ENCODE measurements at places on chromosomes 2 and 18.

GRCh38 chr2:37005118-37005868 lies 39.0 kb upstream of the STRN start:
- no peak overlapping the region for H3K27ac ChIP-seq
- no peak for DNase-seq
- H3K27me3 ChIP-seq: no peaks in the 10 kb centered on the region
- no peak overlapping the region for H3K4me3 ChIP-seq

DNA sequence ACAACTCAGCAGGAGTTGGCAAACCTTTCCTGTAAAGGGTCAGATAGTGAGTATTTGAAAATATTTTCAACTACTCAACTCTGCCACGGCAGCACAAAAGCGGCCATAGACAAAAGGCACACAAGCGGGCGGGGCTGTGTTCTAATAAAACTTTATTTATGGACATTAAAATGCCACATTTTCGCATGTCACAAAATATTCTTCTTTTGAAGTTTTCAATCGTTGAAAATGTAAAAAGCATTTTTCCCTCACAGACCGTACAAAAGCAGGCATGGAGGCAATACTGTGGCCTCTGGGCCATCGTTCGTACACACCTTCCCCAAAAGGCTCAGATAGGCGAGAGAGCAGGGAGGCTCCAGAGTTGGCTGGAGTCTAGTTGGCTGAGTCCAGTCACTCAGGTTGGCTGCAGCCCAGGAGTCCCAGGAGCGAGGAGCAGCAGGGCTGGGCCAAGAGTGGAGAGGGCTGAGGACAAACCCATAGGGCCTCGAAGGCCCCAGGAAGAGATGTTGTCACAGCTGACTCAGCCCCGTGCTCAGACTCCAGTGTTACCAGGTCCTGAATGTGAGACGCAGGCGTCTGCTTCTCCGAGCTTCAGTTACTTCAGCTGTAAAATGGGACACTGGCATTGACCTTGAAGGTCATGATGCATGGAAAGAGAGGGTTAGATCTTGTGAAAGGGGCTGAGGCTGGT lies 42.5 kb downstream of the SDC1 start:
- DNase-seq: no peak
- no peaks in the 10 kb centered on the region for H3K4me1 ChIP-seq
- no peaks in the 10 kb centered on the region for H3K36me3 ChIP-seq
- H3K4me3 ChIP-seq: no peak overlapping the region
- no peak overlapping the region for H3K27ac ChIP-seq

GRCh38 chr2:109237792-109238191 lies 108.8 kb downstream of the SH3RF3 start:
- H3K27ac ChIP-seq: no peak overlapping the region
- H3K36me3 ChIP-seq: no peaks in the 10 kb centered on the region
- H3K4me1 ChIP-seq: peaks cover 11% of the 10 kb centered on the region
- H3K4me3 ChIP-seq: no peak overlapping the region

DNA sequence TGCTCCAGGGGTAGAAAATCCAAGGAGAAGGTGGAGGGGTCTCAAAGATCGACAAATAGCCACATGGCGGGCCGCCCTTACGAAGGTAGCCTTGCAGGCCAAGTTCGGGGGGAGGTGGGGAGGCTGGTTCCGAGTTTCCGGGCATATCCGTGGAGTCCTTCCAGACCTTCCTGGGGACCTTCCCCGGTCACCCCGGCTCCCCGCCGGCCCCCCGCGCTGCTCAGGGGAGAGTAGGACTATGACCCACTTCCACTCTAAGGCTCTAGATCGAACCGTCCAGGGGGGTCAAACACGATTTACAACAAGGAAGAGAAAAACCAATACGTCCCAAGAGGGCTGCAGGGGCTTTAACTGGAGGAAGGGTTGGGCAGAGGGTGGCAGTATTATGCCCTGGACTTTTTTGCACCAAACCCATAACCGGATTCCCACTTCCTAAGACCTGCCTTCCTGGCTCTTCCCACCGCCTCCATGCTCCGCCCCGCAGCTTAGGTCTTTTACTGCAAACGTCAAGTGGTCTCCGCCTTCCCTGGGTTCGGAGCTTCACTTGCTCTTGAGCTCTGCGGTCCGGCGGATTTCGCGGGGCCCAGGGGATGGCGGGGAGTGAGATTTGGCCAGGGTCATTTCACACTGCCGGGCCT lies 779 bp upstream of the LYPD6 start:
- H3K27ac ChIP-seq: no peak overlapping the region
- no peak overlapping the region for H3K4me3 ChIP-seq
- no peaks in the 10 kb centered on the region for H3K4me1 ChIP-seq
- H3K27me3 ChIP-seq: peaks cover 21% of the 10 kb centered on the region

DNA sequence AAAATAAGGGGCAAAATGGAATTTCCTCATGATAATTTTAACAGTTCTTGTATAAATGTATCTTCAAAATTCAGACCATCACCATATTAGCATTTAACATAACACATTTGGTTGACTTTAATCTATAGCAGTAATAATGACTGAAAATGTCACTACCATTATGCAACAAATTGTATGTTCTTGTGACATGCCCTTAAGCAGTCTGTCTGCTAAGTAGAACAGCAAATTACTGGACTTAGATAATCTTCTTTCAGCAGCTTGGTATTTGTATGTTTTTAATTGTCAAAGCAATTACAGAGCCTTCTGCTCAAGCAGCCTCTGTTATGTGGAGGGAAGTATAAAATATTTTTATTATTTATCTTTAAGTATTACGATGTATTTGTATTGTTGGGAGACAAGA lies 214.3 kb upstream of the NXPH2 start:
- H3K27ac ChIP-seq: no peak overlapping the region
- H3K27me3 ChIP-seq: no peaks in the 10 kb centered on the region
- H3K4me1 ChIP-seq: no peaks in the 10 kb centered on the region
- H3K36me3 ChIP-seq: no peaks in the 10 kb centered on the region
- no peak for DNase-seq

All from T-cell (primary cell).